ENCODE measurements at places on chromosomes 1 and 21.

DNA sequence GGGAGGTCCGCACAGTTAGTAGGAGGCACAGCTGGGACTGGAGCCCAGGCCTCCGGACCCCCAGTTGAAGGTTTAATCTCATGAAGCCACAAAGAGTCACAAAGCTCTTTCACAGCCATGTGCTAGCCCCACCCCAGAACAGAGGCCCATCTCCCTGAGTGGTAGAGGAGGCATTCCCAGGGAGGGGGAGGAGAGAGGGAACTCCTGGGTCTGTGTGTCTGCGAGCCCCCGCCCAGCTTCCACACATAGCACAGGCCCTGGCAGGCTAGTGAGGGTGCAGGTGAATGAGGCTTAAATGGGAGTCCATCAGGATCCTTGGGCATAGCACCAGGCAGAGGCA is 197.8 kb downstream of the MATN1 start:
- DNase-seq = peak; percentile 34

- no peak for DNase-seq
Measured at GRCh38 chr1:113459279-113459678, 69.0 kb downstream of the MAGI3 start.

DNA sequence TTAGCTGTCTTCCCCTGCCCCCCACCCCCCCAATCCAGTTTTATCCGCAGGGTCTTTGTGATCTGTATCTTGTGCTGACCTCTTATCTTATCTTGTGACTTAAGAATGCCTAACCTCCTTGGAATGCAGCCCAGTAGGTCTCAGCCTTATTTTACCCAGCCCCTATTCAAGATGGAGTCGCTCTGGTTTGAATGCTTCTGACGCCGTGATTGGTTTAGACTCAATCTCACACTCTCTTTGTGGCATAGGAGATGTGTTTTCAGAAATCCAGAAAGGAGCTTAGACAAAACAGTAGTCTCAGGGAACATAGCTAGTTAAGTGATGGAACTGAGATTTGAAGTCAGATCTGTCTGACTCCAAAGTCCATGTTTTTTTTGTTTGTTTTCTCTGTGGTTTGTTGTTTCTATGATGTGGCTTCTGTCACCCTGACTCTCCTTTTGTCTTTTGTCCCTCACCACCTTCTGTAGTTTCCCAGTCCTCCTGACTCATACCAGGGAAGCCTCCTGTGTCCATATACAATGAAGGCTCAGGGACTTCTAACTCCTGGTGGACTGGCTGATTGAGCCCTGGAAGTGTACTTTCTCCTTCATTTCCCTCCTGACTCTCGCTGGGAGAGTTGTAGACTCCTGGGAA is 18.1 kb upstream of the USP24 start:
- no peak for DNase-seq

GRCh38 chr1:22218618-22219250 is 75.8 kb upstream of the WNT4 start:
- DNase-seq = no peak

GRCh38 chr1:169472738-169473137 is 13.0 kb downstream of the SLC19A2 start:
- DNase-seq = no peak

DNA sequence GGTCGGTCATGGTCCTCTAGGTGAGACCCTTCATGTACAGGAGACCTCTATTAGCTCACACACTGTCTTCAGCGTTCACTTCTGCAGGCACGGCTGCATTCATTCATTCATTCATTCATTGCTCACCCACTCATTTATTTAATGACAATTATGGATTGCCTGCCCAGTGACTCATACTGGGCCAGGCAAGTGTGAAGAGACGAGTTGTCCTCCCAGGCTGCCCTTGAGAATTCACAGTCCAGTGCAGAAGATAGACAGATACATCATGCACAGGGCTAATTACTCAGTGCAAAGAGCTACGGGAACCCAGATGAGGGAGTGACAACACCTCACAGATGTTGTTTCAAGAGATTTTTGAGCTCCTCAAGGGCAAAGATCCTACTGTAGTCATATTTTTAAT is 248.4 kb downstream of the TNR start:
- DNase-seq = no peak

- no peak for DNase-seq
Measured at GRCh38 chr1:23389837-23390321, 20.2 kb upstream of the ZNF436 start.

DNA sequence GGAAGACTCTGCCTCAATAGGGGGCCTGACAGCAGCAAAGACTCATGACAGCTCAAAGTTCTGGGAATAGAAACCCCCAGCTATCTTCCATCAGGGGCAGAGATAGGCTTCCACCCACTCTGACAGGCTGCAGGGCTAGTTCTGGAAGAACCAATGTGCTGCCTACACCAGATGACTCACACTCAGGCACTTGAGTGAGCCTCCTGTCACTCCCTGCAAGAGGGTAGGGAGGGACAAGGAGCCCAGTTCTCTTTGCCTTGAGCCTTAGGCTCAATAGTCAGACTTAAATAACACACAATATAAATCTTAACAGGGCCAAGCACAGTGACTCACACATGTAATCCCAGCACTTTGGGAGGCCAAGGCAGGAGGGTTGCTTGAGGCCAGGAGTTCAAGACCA is 386.4 kb downstream of the HHAT start:
- DNase-seq = no peak

Measured in mesothelial cell of epicardium (in vitro differentiated cells).